ENCODE measurements at places on chromosomes 1 and 21. TPM values are rescaled to one million over a fixed set of nuclear protein-coding genes. Genes with fewer than 3 reads are reported as not detected.

OR6F1 gene
- not detected for total RNA-seq

GLMN gene
- 2.5 TPM for total RNA-seq

OR2T11 gene
- total RNA-seq, result not detected

LCE3D gene
- not detected for total RNA-seq

DMRTB1 gene
- not detected for total RNA-seq

TNFRSF8 gene
- total RNA-seq, result 0.25 TPM

SOAT1 gene
- 46.5 TPM for total RNA-seq

KRTAP19-3 gene
- not detected for total RNA-seq

CASP9 gene
- total RNA-seq, result 16.3 TPM

OLFML2B gene
- total RNA-seq, result 0.38 TPM

ZNF648 gene
- not detected for total RNA-seq

NBPF4 gene
- total RNA-seq, result not detected

NR5A2 gene
- 72.4 TPM for total RNA-seq

FAM3B gene
- total RNA-seq, result 104 TPM

PCNX2 gene
- 7.6 TPM for total RNA-seq

DEPDC1 gene
- 0.16 TPM for total RNA-seq

ENAH gene
- 31.6 TPM for total RNA-seq

CACNA1S gene
- total RNA-seq, result not detected

APOBEC4 gene
- total RNA-seq, result not detected

Data from pancreas (tissue), 10 donors.